Left ventricle myocardium superior (tissue), 1 donor: ENCODE measurements at places on chromosomes 11 and 22. TPM values are rescaled to one million over a fixed set of nuclear protein-coding genes. Genes with fewer than 3 reads are reported as not detected.

- peak; percentile 19 for DNase-seq
Observed at GRCh38 chr22:36316419-36316818, 63.5 kb downstream of the APOL1 start.

DNA sequence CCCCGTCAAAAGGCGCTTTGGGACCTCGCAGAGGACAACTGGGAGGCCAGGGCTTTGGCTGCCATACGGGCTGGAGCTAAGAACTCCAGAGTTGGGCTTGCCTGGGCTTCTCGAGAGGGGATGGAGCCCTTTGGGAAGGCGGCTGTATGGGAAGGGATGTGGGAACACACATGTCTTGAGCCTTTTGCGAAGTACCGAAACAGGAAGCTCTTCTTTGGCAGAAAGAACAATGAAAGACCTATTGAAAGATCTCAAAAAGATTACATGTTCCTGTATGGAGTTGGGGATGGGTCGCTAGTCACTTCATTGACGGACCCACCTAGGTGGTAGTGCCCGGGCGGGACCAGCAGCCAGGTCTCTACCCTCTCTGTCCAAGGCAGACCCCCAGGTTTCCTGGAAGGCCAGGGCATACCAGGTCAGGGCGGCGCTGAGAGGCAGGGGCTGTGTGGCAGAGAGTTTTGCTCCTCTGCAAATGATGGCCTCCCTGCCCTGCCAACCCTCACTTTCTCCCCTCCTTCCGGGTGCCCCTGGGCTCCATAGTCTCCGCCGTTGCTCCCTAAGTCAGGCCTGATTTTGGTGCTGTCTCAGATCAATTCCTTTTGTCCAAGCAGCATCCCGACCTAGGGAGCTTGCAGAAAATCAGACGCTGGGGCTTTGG, 1.0 kb downstream of the ST14 start:
- DNase-seq, result no peak

DNA sequence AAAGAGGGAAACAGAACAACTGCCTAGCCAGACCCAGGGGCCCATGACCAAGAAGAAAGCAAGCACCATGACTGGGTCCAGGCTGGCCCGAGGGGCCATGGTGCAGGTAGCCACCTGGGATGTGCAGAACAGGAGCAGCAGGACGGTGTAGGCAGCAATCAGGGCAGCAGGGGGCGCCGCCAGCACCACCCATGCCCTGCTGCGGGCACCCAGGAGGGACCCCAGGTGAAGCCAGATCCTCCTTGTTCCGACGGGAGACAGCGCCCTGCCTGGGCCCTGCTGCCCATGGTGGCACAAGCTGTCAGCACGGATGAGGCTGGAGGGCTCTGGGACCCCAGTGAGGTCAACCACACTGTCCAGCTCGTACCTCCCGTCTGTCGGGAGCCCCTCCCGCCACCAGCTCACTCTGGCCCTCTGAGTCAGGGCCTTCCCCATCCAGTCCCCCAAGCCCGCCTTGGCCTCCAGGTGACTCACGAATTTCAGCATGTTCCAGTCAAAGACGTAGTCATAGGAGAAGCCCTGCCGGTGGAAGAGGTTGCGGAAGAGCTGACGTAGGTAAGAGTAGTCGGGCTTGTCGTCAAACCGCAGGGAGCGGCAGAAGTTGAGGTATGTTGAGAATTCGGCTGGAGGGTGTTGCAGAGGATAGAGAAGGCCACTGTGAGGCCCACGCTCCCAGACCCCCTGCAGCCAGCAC, 18.8 kb downstream of the CSNK1E start:
- DNase-seq, result no peak

GRCh38 chr11:25159341-25159740, 662.5 kb downstream of the LUZP2 start:
- DNase-seq, result no peak

DNA sequence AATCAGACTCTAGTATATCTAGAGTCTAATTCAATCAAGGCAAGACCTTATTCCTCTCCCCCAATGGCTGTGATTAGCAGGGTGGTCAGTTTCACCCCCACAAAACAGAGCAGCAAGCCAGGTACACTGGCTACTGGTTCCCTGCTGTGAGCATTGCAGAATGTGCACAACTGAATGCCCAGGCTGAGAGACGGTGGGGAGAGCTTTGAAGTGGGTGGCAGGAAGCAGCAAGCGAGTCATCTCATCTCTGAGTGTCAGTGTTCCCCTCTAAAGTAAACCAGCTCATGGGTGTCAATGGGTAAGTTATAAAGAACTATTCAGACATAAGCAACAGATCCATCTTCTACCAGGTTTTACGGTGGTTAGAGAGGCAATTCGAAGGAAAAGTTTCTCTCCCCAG, 37.6 kb downstream of the GAB4 start:
- DNase-seq, result no peak

DNA sequence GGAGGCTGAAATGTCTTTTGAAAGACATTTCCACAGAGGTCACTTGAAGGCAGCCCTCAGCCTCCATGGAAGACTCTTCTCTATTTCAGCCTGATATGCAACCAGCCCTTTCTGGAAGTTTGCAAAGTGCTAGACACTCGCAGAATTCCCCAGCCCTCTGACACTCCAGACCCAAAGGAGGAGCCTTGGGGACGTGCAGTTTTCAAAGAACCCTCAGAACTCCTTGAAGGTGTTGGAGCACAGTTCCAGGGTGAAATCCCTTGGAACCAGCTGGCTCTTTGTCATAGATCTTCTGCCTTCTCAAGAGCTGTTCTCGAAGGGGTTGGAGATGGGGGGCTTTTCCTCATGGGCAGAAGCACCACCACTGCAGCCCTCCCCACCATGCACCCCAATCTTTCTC, 19.6 kb downstream of the SPATA19 start:
- no peak for DNase-seq

DNA sequence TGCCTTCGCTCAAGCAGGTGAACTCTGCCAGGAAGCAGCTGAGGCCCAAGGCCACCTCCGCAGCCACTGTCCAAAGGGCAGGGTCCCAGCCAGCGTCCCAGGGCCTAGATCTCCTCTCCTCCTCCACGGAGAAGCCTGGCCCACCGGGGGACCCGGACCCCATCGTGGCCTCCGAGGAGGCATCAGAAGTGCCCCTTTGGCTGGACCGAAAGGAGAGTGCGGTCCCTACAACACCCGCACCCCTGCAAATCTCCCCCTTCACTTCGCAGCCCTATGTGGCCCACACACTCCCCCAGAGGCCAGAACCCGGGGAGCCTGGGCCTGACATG, 123.4 kb downstream of the SEZ6L start:
- DNase-seq, result no peak

GRCh38 chr11:43504316-43504950, 145.7 kb downstream of the TTC17 start:
- DNase-seq, result no peak

GRCh38 chr22:36257948-36258670, 5.2 kb downstream of the APOL1 start:
- DNase-seq, result no peak

DNA sequence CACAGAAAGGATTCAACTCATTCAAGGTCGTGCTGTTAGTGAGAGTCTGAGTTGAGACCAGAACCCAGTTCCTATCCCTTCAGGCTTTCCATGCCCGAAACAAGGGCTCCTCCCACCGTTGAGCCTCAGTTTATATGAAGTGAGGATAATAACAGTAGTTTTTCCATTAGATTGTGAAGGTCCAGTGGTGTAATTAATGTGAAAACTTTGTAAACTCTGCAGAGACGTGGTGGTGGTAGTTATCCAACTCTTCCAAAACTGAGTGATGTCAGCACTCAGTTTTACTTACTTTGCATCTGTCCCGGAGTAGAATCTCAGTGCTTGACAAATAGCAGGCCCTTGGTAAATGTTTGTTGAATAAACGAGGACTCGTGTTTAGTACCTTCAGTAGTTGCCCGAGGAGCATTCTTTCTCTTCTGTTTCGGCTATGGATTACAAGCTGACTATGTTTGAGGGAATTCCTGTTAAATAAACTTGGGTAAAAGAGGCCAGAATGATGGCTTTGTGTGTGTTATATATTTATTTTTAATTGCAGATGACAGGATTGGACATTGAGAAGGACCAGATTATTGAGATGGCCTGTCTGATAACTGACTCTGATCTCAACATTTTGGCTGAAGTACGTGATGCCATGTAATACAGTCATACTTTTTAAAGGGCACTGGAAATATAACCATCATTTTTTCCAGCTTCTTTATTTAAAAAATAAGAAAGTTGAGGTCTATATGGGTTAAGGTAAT, 1.0 kb downstream of the REXO2 start:
- no peak for DNase-seq

- DNase-seq, result no peak
Observed at GRCh38 chr11:116875194-116875593, 37.8 kb upstream of the APOA1 start.

DNA sequence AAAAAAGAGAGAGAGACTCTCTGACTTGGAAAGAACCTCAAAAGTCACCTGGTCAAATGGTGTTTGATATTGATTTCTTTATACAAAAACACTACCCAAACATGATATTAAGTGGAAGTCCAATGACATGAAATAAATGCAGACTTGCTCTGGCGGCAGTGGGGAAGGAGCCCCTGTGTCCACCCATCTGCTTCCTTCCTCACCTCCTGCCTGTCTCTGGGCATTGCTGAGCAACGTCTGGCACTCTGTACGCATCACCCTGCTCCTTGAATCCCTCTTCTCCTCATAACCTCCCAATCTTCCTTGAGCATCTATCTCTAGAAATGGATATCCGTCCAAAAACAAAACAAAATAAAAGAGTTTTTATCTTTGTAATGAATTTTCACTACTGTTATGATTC, 39.9 kb upstream of the GRAMD1B start:
- DNase-seq, result no peak

DNA sequence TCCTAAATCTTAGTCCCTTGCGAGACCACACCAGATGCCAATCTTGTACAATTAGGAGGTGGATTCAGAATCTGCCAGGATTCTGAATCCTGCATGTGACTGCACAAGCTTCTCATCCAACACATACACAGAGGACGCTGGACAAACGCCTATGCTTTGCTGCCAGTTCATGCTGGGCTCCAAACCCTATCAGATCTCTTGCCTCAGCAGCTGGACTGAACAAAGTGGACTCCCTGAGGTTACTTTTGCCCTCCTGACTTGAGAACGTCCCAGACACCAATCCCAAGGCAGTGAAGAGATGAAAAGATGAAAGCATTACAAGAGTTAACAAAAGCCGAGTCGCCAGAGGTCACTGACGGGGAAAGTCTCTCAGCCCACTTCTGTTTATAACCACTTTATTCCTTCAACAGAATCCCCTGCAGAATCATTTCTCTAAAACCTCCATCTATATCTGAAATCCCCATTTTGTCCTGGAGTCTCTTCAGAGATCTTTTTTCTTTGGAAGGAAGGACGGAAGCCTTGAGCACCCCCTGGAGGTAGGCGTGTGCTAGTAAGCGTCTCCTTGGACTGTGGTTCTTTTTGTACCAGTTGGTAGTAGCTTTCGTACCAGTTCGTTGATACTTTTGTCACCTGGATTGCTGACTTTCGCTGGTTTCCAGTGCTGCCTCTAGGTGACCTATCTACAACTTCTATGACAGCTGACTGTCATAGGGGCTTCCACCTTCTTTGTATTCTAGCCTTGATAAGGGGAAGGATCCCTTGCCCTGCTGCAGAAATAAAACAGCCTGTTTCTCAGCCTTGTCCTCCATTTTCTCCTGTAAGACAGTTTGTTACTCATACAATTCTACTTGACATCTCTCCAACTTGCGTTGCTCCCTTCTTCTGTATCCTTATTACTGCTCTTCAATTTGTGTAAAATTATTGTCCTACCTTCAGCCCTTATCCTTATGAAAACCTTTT, 26.1 kb upstream of the EED start:
- DNase-seq, result peak; percentile 68

The TXNRD2 gene
- 42.4 TPM for total RNA-seq

The DENND5A gene
- 121 TPM for total RNA-seq

The PDE3B gene
- total RNA-seq, result 5.6 TPM

The SHISAL1 gene
- 0.55 TPM for total RNA-seq
